NCI-H510A treated with DMSO at 0.1 percent for 48 hours (cell line): ENCODE measurements at places on chromosomes 1 and 21.

DNA sequence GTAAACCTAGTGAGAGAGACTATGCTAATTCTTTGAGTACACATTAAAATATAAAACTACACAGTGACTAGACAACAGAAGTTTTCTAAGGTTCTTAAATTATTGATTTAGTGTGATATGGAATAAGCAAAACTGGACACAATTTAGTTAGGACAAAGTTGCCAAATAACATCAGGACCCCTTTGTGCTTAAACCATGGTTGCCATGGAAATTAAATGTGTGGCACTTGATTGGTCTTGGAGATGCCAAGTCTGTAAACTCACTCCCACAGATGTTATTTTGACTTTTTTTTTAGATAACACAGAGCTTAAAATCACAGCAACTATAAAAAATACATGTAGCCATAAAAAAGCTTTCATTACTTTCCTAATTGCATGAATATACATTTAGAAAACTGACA, 234.6 kb downstream of the BRINP3 start:
- no peak for DNase-seq

GRCh38 chr1:185916861-185917260, 182.7 kb downstream of the HMCN1 start:
- DNase-seq, result no peak

GRCh38 chr1:35605867-35606182, 32.7 kb downstream of the TFAP2E start:
- no peak for DNase-seq

- no peak for DNase-seq
These were observed 447 bp downstream of the TTC34 start for GRCh38 chr1:2801046-2801445.

DNA sequence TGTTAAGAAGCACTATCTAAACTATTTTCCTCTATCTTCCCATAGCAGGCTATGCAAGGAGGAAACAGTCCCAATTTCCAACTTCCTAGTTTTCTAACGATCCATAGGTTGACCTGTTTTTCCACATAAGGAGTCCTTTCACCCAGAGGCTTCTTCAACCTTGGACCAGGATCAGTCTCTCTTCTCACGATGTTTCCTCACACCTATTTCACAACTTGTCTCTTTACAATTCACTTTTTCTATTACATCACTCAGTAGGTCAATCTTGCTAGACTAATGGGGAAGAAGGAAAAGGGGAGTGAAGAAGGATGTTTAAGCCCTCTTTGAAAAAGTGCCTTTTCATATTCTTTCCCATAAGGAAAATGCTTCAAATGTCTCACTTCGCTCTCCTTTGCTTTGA, 15.9 kb downstream of the PALMD start:
- no peak for DNase-seq

GRCh38 chr1:224521904-224522734, 87.5 kb upstream of the WDR26 start:
- DNase-seq, result no peak
